Left renal cortex interstitium (tissue), 4 donors: ENCODE measurements at places on chromosomes 2 and 18.

GRCh38 chr2:74426181-74426758 is 4.7 kb downstream of the WDR54 start:
- DNase-seq, result no peak

DNA sequence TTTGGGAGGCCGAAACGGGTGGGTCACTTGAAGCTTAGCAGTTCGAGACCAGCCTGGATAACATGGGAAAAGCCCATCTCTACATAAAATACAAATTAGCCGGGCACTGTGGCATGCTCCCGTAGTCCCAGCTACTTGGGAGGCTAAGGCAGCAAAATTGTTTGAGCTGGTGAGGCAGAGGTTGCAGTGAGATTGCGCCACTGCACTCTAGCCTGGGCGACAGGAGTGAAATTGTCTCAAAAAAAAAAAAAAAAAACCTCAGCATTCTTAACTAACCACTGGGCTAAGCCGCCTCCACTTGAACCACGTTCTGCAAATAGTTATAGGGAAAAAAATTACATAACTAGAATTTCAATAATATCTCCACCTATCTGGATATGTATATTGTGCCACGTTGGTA is 2.3 kb downstream of the FOXI3 start:
- DNase-seq, result no peak

- no peak for DNase-seq
These were observed 621.3 kb upstream of the LRATD1 start for GRCh38 chr2:14011190-14011589.

DNA sequence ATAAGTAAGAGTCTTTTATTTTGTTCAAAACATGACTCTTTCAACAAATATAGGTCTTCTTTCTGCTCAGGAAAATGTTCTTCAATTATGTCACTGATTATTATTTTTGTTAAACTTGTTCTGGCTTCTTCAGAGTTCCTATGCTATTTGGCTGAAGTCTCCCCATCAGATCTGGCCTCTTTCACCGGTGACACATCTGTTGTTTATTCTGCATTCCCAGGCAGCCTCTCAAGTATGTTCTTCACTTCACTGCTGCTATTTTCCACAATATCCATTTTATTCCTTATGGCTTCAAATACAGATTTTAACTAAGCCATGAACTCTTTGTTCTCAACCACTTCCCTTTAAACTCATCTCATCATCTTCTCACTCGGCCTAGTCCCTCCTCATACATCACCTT is 45.7 kb downstream of the HDAC4 start:
- DNase-seq, result no peak
